EL (cell line): ENCODE measurements at places on chromosomes 7 and 10.
A peak's percentile ranks its signal among the peaks of the same experiment; 100 is the strongest.

GRCh38 chr7:81327468-81328266 lies 408.8 kb upstream of the SEMA3C start:
- peak; percentile 15 for DNase-seq

- no peak for DNase-seq
Measured at GRCh38 chr7:130345136-130345535, 520 bp downstream of the CPA5 start.

GRCh38 chr10:77027576-77027975 lies 610.0 kb downstream of the KCNMA1 start:
- DNase-seq = no peak

GRCh38 chr10:3881622-3882021 lies 96.6 kb upstream of the KLF6 start:
- DNase-seq = no peak
